Common myeloid progenitor, CD34-positive (primary cell): ENCODE measurements at places on chromosomes 4 and X.

- no peaks in the 10 kb centered on the region for H3K27me3 ChIP-seq
- H3K4me1 ChIP-seq, result no peaks in the 10 kb centered on the region
- no peak for DNase-seq
- no peaks in the 10 kb centered on the region for H3K36me3 ChIP-seq
Measured at GRCh38 chrX:19532709-19533108, 17.4 kb upstream of the MAP3K15 start.

DNA sequence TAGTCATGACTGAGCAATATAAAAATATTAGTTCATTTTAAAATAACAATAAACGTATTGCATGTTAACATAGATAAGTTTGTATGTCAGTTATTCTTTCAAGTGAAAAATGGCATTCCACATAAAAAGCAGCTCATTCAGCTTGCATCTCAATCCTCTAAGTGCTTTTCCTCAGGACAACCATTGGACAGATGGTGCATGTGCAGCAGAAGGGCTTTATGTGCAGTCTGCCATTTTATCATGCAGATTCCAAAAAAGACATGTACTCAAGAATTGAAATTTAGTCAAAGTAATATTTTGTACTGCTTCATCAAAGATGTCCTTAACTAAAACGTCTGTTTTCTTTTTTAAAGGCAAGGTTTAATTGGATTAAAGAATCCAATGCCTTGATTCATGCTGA is 93.4 kb downstream of the RS1 start:
- H3K4me3 ChIP-seq, result no peak overlapping the region
- DNase-seq, result no peak
- peaks cover 2% of the 10 kb centered on the region for H3K4me1 ChIP-seq
- H3K36me3 ChIP-seq, result no peaks in the 10 kb centered on the region

DNA sequence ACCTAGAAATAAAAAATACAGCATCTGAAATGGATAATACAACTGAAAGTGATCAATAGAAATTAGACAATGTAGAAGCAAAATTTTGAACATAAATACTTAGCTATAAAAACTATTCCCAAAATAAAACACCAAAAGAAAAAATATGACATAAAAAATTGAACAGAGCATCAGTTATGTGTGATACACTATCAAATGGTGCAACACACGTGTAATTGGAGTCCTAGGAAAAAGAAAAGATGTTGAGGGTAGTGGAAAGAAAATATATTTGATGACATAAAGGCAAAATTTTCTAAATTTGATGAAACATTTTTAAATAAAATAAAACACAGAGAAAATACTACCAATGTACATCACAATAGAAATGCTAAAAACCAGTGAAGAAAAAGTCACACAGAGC is 63.1 kb downstream of the NPY2R start:
- H3K36me3 ChIP-seq, result no peaks in the 10 kb centered on the region
- H3K27me3 ChIP-seq, result no peaks in the 10 kb centered on the region
- no peaks in the 10 kb centered on the region for H3K4me1 ChIP-seq
- DNase-seq, result peak; percentile 13

- no peaks in the 10 kb centered on the region for H3K36me3 ChIP-seq
- peaks cover 6% of the 10 kb centered on the region for H3K27me3 ChIP-seq
- DNase-seq, result no peak
- H3K4me3 ChIP-seq, result no peak overlapping the region
Measured at GRCh38 chr4:121786221-121786620, 14.9 kb upstream of the EXOSC9 start.

- H3K4me1 ChIP-seq, result no peaks in the 10 kb centered on the region
- H3K4me3 ChIP-seq, result no peak overlapping the region
- H3K36me3 ChIP-seq, result no peaks in the 10 kb centered on the region
- no peaks in the 10 kb centered on the region for H3K27me3 ChIP-seq
- no peak overlapping the region for H3K27ac ChIP-seq
Measured at GRCh38 chr4:66693694-66694093, 851.6 kb downstream of the CENPC start.

DNA sequence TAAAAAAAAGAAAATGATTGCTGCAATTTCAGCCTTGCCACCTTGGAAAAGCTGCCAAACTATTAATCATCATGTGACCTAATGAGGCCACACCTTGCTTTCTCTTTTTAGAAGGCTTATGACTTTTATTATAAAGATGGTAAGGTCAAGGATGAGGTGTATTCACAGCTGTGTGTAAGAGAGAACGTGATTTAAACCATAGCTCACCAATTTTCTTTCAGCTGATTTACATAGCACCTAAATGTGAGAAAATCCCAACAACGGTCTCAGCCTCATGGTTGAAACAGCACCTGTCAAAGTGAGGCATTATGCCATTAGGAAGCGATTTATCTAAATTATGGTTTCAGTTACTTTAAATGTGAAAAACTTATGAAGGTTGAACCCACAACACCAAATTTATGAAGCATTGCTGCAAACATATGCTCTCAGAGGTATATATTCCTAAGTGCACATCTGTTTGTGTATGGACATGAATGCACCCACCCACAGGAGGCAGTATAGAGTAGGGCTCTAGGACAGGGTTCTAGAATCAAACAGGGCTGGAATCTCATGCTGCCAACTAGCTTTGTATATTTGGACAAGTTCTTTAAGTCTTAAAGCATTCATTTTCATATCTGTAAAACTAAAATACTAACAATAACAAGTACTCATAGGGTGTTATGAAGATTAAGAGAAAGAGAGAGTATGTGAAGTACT is 40.7 kb downstream of the ANXA3 start:
- no peak overlapping the region for H3K27ac ChIP-seq
- peak; percentile 52 for DNase-seq

DNA sequence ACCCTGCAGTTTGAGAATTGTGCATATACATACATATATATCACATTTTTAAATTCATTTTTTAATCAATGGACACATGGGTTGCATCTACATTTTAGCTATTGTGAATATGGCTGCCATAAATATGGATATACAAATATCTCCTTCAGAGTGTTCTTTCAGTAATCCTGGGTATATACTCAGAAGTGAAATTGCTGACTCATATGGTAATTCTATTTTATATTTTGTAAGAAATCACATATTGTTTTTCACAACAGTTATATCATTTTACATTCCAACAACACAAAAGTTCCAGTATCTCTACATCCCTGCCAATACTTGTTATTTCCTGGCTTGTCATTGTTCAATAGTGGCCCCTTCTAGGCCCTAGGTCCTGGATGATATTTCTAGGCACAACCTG is 20.6 kb upstream of the HSFX4 start:
- no peak overlapping the region for H3K27ac ChIP-seq
- H3K27me3 ChIP-seq, result no peaks in the 10 kb centered on the region
- no peak for DNase-seq
- H3K4me1 ChIP-seq, result no peaks in the 10 kb centered on the region
- no peak overlapping the region for H3K4me3 ChIP-seq

DNA sequence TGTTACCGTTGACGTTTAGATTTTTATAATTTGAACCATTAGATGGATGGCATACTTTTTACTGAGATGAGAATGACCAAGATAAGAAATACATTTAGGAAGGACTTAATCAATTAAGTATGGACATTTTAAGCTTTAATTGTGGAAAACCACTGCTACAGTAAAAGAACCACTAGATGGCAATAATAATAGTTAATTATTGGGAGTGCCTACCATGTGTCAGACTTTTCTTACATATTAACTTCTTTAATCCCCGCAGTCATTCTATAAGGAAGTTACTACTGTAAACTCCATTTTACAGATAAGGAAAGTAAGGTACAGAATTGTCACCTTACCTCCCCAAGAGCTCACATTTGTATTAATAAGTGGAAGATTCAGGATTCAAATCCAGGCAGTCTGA is 48.5 kb upstream of the MYOZ2 start:
- H3K27ac ChIP-seq, result no peak overlapping the region
- peak; percentile 3 for DNase-seq
- H3K36me3 ChIP-seq, result no peaks in the 10 kb centered on the region
- H3K27me3 ChIP-seq, result no peaks in the 10 kb centered on the region
- H3K4me1 ChIP-seq, result no peaks in the 10 kb centered on the region
- H3K4me3 ChIP-seq, result no peak overlapping the region

DNA sequence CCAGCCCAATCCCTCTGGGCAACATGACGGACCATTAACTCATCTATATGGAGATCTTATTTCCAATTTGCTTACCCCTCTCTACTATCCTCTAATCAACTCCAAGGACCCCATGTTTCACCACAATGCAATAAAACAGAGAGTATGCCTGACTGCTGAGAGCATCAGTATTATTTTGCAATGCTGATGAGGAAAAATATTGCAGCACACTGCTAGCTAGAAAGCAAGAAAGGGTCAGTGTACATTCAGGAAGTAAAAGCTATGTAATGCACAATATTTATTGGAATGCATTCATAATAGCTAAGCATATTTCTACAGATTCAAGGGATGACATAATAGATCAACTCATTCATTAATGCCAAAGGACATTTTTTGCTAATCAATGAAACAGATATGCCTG is 33.2 kb downstream of the ARAP2 start:
- peaks cover 16% of the 10 kb centered on the region for H3K4me1 ChIP-seq
- H3K27ac ChIP-seq, result no peak overlapping the region
- DNase-seq, result no peak
- H3K27me3 ChIP-seq, result no peaks in the 10 kb centered on the region
- H3K36me3 ChIP-seq, result peaks cover 17% of the 10 kb centered on the region

DNA sequence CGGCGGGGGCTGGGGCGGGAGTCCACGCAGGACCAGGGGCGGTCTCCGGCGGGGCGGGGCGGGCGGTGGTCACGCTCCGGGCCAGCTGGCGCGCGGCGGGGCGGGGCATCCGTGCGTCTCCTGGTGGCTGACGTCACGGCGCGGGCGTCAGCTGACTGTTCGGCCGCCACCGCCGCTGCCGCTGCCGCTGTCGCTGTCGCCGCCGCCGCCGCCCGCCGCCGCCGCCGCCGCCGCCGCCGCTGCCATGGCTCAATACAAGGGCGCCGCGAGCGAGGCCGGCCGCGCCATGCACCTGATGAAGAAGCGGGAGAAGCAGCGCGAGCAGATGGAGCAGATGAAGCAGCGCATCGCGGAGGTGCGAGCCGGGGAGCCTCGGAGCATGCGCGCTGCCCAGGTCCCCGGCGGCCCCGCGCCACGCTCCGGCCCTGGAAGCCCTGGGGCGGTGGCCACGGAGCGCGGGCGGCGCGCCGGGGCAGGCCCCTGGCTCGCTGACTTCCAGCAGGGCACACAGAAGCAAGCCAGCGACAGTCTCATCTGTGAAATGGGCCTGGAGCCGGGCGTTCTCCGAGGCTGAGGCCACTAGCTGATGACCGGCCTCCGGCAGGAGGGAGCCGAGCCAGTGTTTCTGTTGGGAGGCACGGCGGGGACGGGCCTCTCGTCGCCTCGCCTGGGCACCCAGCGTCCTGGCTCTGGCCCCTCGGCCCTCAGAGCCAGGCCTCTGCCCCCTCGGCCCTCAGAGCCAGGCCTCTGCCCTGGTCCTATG is at the start of gene FAM50A:
TSS of gene FAM50A (plus strand) at position 150 of the 763 bp plus-strand sequence. CDS start at position 245, 95 bp downstream.
- peaks cover 44% of the 10 kb centered on the region for H3K36me3 ChIP-seq
- H3K4me1 ChIP-seq, result peaks cover 12% of the 10 kb centered on the region
- H3K27ac ChIP-seq, result no peak within 1 kb of the TSS
- DNase-seq, result peak; percentile 68
- H3K27me3 ChIP-seq, result peaks cover 5% of the 10 kb centered on the region
- H3K4me3 ChIP-seq, result peak within 1 kb of the TSS; percentile 29

GRCh38 chr4:79185526-79186045 is 140.3 kb downstream of the NAA11 start:
- H3K4me3 ChIP-seq, result no peak overlapping the region
- no peaks in the 10 kb centered on the region for H3K36me3 ChIP-seq
- no peaks in the 10 kb centered on the region for H3K27me3 ChIP-seq
- H3K27ac ChIP-seq, result no peak overlapping the region
- H3K4me1 ChIP-seq, result no peaks in the 10 kb centered on the region

- no peaks in the 10 kb centered on the region for H3K27me3 ChIP-seq
- H3K27ac ChIP-seq, result no peak overlapping the region
- DNase-seq, result no peak
- H3K4me1 ChIP-seq, result no peaks in the 10 kb centered on the region
- H3K36me3 ChIP-seq, result no peaks in the 10 kb centered on the region
Measured at GRCh38 chr4:25904748-25905082, 9.3 kb upstream of the SMIM20 start.
